T-helper 1 cell (primary cell): ENCODE measurements at places on chromosomes 7 and 10.

DNA sequence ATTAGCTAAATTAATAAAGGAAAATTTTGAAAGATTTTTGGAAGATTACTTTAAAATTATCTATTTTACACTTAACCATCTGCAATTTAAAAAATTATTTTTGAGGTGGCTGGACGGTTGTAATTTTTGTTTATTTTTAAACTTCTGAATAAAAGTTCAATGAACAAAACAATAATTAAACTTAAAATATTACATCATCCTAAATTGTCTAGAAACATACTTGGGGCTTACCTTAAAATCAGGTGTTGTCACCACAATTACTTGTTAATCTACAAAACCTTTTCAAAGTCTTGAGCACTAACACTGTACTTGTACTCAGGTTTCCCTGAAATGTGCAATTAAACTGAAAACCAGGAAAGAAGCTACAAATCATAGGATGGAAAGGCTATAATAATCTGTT, 328.3 kb downstream of the NXPH1 start:
- DNase-seq: no peak

DNA sequence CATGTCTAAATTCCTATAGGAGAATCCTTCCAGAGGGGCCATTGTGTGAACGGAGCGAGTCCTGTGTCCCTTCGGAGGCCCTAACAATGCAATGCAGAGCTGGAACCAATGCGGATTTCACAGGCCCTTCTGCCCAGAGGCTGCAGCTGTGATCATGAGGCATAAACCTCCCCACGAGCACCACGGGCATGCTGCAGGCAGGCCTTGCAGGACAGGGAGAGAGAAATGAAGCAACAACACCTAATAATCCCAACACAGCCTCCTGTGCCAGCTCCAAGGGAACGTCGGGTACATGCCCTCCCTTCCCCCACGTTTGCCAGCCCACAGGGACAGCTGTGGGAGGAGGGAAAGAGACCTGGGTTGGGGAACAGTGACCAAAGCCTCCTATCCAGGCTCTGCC, 74.4 kb downstream of the TNS3 start:
- DNase-seq: no peak

DNA sequence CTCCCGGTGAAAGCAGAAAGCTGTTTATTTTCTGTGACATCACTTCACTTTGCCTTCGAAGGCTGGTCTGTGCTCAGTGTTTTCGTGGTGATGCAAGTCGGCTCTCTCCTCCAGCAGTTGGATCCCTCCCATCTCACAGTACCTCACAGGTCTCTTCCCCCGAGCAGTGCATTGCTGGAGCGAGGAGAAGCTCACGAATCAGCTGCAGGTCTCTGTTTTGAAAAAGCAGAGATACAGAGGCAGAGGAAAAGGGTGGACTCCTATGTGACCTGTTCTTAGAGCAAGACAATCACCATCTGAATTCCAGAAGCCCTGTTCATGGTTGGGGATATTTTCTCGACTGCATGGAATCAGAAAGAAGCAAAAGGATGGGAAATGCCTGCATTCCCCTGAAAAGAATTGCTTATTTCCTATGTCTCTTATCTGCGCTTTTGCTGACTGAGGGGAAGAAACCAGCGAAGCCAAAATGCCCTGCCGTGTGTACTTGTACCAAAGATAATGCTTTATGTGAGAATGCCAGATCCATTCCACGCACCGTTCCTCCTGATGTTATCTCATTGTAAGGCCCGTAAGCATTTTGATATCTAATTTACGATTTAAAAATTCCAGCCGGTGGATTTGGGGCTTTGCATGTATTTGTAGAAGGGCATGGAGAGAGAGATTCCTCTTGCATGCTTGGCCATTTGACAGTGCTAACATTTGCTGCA, at the start of gene LGI1:
LGI1 (plus strand) TSS at position 136 of the 707 bp plus-strand sequence; CDS start at position 345, 209 bp downstream.
- DNase-seq: no peak

DNA sequence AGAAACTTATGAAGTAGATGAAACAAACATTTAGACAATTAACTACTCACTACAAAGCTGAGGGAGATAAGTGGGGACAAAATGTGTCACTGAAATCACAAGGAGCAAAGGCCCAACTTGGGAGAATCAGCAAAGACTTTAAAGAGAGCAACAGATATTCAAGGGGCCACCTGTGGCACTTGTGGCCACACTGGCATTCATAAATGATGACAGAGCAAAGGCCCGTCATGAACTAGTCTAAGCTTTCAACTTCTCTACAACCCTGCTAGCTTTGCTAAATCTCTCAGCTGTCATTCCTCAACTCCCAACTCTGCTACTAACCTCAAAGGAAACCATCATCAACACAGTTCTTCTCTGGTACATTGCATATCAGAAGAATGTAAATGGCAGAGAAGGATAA, 178.4 kb downstream of the CPEB3 start:
- DNase-seq: no peak

DNA sequence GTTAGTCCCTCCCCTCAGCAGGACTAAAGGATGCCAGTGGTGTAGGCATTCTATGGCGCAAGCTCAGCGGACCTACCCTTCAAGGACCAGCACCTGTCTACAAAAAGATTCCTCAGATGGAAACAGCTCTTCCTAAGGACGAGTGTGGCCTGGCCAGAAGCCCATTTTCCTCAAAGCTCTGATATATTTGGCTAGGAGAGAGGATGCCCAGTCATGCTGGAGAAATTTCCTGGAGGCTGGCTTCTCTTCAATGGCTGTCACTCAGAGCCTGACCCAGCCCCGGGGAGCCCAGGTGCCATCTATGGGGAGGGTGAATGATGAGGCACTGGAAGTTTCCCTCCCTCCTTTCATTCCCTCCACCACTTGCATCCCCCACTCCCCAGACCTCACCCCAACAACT, 111.5 kb downstream of the PLXNA4 start:
- no peak for DNase-seq

- DNase-seq: no peak
Observed at GRCh38 chr10:17290226-17290625, 62.2 kb downstream of the VIM start.

DNA sequence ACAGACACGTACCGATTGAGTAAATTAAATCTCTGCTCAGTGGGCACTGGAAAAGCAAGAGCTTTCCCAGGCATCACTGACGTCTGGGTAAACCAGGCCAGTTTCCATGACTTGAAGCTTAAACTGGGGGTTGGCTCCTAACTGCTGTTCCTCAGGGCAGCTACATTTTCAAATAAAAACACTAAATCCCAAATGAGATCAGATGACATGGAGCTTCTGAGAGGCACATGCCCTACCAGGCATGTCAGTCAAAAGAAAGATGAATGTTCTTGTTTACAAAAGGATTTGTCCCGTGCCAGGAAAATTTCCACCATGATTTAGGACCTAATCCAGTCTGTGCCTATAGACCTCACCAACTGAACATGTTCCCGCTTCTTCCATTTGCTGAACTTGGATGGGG, 220.2 kb downstream of the KCNMA1 start:
- no peak for DNase-seq

DNA sequence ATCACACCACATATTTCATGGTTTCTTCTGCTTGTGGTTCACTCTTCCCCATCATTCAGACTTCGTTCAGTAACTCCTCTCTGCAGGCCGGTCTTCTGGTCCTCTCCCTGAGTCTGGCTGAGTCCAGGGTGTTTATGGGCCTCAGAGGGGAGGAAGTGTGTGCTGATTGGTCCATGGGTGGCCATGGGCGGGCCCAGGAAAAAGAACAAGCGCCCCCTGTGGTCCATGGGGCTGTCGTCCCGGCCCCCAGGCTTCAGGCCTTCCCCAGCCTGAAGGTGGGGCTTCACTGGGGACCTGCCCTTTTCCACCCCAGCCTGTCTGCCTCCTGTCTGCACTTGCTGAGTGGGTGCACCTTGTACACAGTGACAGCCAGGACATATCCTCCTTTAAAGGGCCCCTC, 123.7 kb downstream of the VIPR2 start:
- no peak for DNase-seq

- DNase-seq: no peak
Observed at GRCh38 chr10:11246752-11247467, 229.2 kb downstream of the CELF2 start.

DNA sequence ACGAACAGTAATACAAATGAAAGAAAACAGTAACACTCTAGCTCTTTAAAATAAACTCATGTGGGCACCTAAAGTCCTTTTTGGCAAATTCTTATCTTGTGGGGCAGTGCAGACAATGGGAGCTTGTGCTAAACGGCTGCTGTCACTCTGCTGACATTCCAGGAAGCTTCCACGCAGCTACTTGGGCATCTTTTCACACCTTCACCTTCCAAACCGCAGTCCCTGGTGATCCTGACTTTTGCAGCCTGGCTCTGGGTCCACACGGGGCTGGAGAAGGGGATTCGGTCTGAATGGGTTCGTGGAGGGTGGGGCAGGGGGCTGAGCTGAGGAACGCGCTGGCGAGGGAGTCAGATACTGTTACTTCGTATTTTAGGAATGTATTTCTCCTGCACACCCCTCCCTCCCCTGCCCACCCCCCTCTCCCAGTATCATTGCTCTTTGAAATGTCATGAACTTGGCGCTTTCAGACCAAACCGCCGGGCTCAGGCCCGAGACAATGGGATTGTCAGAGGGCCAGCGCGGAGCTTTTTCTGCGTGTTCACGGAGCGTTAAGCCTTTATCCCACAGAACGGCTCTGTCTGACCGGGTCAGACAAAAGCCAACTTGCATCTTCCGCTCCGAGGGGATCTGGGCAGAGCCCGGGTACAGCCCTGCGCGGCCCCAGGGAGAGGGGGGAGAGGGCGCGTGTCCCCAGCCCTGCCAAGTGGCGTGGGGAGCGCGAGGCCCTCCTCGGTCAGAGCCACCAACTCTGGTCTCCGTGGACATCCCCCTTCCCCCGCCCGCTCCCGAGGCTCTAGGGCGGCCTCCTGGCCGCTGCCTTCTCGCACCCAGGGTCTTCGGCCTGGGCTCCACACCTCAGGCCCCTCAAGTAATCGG, 76.7 kb upstream of the EN2 start:
- DNase-seq: no peak

GRCh38 chr7:99004781-99005500, 126.6 kb downstream of the TRRAP start:
- DNase-seq: no peak

- no peak for DNase-seq
Observed at GRCh38 chr10:93746844-93747284, 10.9 kb upstream of the LGI1 start.

DNA sequence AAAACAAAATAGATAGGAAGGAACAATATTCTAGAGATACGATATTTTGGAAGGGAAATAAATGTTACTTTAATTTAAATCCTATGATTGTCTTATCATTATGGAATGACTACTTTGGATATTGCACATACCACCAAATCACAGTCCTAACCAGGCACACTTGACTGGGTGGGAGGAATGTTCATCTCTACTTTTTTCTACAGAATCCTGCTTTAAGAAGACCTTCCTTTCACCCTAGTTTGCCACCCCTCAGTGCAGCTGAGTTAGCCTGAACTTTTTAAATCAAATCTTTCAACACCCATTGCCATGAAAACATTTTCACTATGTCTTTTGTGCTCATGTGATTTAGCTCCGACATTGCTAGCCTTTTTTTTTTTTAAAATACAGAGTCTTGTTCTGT, 38.1 kb downstream of the RELN start:
- DNase-seq: no peak

GRCh38 chr10:93160140-93160539, 86.4 kb downstream of the CYP26A1 start:
- no peak for DNase-seq

DNA sequence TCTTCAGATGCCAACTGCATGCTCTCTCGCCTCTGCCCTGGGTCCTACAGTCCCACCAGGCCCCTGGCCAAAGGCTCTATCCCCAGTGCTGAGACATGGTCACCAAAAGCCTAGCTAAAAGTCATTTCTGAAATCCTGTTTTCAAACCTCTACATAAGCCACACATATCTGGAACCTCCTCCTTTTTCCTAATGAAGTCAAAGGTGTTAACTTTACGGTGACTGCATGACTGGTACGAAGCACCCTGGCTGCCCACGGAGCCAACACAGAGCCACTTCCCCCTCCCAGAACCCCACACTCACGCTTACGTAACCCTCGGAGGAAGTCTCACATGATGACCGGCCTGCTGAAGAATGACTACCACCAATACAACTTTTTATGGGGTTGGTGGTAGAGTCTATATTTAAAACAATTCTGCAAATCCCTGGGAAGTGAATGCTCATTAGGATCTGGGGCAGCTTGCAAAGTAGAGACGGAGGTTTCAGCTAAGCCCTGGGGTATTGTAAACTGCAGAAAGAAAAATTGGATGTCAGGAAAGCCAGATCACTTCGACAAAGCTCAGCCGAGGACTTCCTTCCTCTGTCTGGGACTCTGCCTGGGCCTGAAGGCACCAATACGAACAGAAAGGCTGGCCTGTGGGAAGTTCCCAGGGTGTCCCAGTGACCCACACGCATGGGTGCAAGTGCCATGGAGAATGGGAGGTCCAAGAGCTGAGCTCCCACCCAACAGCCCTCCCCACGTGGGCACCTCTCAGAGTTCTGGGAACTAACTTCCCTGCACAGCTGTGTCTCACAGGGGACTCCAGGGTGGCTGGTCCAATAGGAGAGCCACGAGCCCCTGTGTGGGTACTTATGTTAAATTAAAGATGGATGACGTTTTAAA, 50.7 kb downstream of the PDGFA start:
- DNase-seq: no peak

DNA sequence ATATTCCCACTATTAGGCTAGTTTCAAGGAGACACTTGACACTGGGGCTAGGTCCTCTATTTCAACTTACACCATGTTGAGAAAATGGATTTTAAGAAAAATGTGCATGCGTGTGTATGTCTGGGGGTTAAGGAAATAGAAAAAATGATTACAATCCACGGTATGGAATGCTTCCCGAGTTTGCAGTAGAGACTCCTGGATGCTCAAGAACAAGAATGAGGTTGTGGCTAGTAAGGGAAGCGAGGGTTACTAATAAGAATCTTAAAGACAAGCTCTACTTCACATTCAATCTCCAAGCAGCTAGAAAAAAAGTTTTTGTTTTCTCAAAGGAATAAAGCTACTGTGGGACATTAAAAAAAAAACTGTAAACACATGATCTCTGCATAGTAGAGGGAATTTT, 54.7 kb downstream of the ANK3 start:
- DNase-seq: no peak

DNA sequence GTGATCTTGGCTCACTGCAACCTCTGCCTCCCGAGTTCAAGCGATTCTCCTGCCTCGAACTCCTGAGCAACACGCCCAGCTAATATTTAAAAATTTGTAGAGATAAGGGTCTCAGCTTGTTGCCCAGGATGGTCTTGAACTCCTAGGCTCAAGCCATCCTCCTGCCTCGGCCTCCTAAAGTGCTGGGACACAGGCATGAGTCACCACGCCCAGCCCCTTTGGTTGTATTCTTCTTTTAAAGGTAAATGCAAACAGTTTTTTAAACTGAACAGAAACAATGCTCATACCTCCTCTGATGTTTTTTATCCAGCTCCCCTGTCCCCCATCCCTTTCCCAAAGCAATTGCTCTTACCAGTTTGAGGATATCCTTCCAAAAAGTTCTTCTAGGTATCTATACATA, 79.5 kb upstream of the DUSP5 start:
- no peak for DNase-seq

GRCh38 chr10:5534051-5534821, 9.5 kb downstream of the CALML3 start:
- DNase-seq: no peak

DNA sequence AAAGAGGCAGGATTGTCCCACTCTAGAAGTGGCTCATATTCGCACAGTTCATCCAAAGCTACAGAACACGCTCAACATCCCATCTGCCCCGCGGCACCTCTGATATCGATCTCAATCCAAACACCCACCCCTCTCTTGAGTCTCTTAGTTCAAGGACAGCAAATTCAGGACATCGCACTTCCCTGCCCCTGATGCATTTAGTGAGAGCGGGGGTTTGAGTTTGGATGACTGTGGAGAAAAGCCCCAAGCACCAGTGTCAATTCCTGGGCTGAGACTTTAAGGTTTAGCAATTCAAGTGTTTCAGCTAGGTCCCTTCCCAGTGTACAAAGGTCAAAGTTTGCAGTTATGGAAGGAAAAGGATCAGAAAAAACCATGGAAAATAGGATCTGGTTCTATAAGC, 166.2 kb downstream of the LYZL1 start:
- DNase-seq: no peak
